ENCODE measurements at places on chromosomes 7 and 10.

- DNase-seq, result no peak
Measured at GRCh38 chr7:151239837-151240459, 7.7 kb downstream of the CHPF2 start.

DNA sequence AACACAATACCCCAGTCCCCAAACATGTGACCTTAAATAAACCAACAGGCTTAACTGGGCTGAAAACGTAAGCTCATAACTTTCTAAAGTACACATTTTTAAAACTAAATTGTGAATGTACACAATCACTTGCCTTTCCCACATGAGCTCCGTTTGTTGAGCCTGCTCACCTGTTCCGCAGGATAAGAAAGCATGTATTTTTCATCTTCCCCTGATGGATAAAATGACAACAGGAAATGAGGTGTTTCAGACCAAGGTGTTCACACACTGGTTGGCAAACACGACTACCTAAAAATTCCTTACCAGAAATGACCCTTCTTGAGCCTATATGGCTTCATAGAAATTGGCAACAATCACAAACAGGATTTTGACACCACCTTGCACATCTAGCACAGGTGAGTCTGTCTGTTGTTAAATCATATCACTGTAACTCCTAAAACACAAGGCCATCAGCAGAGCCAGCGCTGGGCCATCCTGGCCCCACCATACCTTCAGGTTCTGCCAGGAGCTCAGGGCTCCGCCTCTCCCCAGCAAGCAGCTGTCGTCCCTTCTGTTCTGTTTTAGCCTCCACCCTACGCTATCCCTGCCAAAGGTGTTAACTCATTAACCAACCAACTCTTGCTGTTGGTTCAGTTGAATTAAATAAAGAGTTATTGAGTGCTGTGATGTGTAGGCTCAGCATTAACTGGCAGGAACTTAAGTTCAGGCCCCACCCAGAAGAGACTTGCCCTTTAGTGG lies 73.6 kb upstream of the RNF32 start:
- no peak for DNase-seq

- DNase-seq, result no peak
Measured at GRCh38 chr10:79159785-79160184, 91.0 kb downstream of the ZMIZ1 start.

DNA sequence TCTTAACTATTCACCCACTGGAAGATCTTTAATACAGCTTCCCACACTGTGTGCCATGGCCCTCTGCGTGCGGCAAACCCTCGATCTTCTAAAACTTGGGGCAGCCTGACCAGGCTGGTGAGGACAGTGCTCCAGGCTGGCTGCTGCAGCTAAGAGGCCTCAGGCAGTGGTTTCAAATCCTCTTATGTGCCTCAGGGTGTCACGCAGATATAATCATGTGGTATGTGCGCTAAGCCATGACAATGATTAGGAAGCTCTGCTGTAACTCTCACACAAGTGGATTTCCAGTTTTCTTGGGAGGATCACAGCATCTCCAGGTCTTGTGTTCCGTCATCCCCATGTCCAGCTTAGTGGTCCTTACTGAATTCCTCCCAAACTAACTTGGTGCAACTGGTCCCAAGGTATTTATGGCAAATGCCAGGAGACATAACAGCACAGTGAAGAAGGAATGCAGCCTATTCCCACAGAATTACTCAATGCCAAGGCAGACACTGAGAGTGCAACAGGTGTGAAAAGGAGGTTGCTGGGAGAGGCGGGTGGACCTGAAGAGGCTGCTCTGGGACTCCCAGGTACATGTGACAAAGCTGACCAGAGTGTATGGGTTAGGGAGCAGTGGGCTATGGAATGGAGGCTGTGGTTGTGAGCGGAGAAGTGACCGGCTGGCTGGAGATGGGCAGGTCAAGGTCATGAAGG lies 2.3 kb downstream of the HPS1 start:
- DNase-seq, result no peak

DNA sequence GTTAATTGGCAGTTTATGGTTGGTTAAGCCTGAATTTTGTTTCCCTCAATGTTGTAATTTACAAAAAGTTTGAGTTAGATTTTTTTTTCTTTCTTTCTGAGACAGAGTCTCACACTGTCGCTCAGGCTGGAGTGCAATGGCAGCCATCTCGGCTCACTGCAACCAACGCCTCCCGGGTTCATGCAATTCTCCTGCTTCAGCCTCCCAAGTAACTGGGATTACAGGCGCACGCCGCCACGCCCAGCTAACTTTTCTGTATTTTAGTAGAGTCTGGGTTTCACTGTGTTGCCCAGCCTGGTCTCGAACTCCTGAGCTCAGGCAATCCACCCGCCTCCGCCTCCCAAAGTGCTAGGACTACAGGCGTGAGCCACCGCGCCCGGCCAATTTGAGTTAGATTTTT lies 935 bp downstream of the ZNF273 start:
- DNase-seq, result no peak

DNA sequence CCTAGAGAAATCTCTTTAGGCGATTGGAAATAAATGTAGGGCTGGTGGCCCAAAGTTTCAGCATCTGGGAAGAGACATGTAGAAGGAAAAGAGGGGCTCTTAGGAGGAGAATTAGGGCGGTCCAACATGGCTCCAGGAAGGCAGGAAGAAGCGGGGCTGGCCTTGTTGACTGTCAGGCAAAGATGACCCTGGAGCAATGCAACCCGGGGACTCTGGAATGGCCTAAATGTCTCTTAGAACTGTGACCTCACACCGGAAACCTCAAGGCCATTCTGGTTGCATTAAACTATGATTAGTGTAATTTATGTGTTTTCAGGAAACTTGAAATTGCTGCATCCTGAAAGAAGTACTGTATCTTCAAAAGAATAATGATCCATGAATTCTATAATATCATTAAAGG lies 66.8 kb downstream of the NRP1 start:
- no peak for DNase-seq

GRCh38 chr10:126669168-126669567 lies 1.3 kb downstream of the C10orf90 start:
- DNase-seq, result no peak

- DNase-seq, result no peak
Measured at GRCh38 chr10:107025676-107026075, 138.8 kb downstream of the SORCS1 start.

DNA sequence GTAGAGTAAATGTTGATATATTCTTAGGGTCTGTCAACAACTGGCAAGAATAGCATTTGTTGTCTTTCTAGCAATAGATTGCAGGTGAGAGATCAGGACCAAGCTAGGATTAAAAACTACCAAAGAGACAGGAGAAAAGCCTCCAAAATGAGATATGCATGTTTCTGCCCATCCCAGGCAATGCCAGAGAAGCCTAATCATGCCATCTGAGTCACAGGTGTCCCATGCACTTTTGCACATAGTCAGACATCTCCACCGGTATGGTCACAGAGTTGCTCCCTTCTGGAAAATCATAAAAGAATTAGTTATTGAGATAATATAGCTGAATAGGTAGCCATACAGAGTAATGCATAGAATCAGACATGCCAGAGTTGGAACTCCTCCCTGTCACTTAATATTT lies 50.6 kb downstream of the PDK4 start:
- no peak for DNase-seq

GRCh38 chr10:97932932-97933530 lies 83.4 kb downstream of the GOLGA7B start:
- no peak for DNase-seq

DNA sequence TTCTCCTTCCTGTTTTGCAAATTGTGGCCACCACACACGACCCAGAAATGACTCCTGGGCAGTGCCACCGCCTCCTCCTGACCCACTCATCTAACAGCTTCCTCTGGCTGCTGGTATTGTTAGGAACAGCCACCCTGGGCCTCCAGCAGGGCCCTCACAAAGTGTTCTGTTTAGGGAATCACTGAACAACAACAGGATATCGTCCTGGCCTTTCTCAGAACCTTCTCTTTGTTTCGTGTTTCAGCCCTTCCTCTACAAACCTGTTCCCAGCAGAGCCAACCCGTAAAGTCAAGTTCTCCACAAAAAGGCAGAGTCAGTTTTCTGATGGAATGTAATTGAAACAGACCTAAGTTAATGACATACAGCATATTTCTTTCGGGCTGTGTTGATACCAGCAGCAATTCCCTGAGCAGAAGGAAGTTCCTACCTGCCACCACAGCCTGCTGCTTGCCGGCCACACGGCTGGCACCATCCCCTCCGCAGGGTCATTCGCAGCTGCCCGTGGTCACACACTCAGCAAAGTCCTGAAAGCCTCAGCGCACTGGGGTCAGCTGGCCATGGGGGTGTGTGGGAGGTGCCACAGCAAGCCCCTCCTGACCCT lies 91.7 kb upstream of the PITRM1 start:
- DNase-seq, result no peak

DNA sequence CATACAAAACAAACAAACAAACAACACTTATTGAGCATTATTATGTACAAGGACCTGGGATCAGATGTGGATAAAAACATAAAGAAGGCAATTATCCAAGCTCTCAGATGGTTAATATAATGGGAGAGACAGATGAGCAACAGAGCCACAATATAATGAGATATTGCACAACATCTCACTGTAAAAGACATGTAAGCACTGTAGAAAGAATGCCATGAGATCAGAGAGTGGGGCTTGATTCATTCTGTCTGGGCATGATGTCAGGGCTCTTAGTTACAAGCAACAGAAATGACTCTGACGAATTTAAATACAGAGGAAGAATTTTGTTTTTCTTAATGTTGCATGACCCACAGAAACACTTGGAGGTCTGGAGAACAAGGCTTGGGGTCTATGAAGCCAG lies 164.7 kb upstream of the PLXDC2 start:
- peak; percentile 10 for DNase-seq

GRCh38 chr7:128734890-128735289 lies 4.3 kb upstream of the CALU start:
- DNase-seq, result no peak

- no peak for DNase-seq
Measured at GRCh38 chr7:130405003-130405402, 24.7 kb downstream of the CPA1 start.

DNA sequence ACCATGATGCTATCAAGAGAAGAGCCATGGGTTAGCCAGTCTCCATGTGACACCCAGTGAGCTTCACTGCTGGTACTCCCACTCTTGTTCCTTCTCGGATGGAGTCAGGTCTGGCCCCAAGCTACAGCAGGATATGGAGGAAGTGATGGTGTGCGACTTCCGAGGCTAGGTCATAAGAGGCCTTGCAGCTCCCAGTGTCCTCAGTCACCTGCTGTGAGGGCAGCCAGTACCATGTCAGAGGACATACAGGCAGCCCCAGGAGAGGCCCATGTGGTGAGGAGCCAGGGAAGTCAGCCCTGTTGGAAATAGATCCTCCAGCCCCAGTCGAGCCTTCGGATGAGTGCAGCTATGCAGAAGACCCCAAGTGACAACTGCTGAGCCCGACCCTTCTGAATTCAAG lies 237.0 kb downstream of the EBF3 start:
- DNase-seq, result no peak

DNA sequence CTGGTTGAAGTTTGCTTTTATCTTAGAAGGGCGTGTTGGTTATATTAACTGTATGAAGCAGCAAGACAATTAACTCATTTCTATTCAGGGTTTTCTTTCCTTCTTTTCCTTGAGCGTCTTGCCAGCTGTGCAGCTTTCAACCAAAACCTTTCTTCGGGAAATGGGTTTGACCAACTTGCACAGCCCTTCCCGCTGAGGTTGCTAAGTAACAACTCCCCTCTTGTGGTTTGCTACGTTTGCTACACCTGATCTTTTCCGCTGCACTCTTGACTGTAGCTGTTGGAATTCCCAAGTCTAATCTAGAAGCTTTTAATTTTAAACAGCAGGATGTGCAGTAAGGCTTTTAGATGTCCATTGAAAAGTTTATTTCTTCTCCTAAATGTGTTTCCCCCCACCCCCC lies 116.9 kb downstream of the CDCA7L start:
- DNase-seq, result peak; percentile 17

- DNase-seq, result no peak
Measured at GRCh38 chr7:149850007-149850594, 11.9 kb downstream of the ZNF862 start.

DNA sequence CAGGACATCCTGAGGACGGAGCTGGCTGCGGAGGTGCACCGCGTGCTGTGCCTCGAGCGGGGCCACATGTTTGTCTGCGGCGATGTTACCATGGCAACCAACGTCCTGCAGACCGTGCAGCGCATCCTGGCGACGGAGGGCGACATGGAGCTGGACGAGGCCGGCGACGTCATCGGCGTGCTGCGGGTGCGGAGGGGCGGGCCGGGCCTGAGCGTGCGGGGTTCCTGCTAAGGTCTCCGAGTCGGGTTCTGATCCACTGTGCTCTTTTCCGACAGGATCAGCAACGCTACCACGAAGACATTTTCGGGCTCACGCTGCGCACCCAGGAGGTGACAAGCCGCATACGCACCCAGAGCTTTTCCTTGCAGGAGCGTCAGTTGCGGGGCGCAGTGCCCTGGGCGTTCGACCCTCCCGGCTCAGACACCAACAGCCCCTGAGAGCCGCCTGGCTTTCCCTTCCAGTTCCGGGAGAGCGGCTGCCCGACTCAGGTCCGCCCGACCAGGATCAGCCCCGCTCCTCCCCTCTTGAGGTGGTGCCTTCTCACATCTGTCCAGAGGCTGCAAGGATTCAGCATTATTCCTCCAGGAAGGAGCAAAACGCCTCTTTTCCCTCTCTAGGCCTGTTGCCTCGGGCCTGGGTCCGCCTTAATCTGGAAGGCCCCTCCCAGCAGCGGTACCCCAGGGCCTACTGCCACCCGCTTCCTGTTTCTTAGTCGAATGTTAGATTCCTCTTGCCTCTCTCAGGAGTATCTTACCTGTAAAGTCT lies 10.4 kb downstream of the ATG9B start:
- no peak for DNase-seq

- DNase-seq, result no peak
Measured at GRCh38 chr10:130049244-130049643, 61.4 kb downstream of the C10orf143 start.

DNA sequence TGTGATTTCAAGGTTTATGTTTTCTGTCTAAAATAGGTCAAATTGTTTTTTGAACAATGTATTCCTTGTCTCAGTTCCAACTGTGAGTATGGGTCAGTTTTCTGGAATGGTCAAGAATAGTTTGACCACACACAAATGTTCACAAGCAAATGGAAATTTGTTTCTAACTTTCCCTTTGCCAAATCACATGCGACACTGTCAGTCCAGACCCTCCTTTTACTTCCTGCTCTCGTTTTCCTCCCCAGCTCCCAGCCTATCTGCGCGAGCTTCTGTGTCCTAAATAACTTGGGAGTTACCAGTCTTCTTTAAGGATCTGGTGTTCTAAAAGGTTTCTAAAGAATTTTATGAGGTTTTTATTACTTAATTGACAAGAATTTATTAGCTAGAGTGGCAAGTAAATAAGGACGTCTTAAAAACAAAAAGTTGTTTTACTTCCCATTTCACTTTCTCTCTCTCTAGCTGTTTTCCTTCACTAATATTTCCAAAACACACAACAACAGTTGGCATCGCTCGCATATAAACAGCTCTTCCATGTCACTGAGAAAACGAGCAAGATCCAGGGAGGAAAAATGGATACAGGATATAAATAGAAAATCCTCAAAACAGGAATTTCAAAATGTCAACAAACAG lies 266.1 kb upstream of the KLF6 start:
- no peak for DNase-seq

- DNase-seq, result no peak
Measured at GRCh38 chr7:26841003-26841739, 23.2 kb downstream of the SKAP2 start.

GRCh38 chr10:3484306-3485056 lies 300.5 kb downstream of the KLF6 start:
- no peak for DNase-seq

Measured in SW480 (cell line).